ENCODE measurements at places on chromosomes 16 and 17.

DNA sequence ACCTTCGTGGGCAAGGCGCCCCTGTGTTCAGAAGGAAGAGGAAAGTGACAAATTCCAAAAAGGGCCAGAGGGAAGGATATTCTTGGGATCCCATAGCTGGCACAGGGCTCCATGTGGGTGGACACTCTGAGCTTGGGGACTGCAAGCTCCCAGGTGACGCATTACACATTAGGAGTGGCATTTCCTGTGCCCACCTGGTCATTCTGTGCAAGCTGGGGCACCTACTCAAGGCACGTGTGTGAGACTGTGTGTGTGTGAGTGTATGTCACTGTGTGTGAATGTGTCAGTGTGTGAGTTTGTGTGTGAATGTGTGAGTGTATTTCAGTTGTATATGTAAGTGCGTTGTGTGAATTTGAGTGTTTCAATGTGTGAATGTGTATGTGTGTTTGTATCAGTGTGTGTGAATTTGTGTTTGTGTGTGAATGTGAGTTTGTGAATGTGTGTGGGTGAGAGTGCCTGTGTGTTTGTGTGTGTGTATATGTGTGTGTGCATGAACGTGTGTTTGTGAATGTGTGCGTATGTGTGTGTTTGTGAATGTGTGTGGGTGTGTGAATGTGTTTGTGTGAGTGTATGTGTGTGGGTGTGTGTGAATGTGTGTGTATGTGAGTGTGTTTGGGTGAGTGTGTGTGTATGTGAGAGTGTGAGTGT, 1.6 kb upstream of the CD300A start:
- no peak for DNase-seq

DNA sequence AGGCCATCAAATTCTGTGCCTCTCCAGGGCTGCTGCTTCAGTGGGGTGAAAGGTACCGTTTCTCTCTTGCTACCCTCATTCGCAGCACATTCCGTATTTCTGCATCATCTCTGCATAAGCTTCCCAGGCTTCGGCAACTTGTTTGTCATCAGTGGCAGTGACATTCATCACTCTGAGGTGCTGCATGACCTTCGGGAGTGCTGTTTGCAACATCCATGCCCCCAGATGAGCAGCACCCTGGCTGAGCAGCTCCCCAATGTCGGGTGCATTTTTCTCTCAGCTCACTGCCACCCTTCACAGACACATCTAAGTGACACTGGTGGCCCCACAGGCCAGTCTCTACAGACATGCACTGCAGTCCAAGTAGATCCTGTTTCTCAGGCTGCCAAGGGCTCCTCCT, 3.8 kb downstream of the CREBBP start:
- DNase-seq, result no peak

GRCh38 chr16:88993166-88993761, 16.3 kb upstream of the CBFA2T3 start:
- DNase-seq, result no peak

DNA sequence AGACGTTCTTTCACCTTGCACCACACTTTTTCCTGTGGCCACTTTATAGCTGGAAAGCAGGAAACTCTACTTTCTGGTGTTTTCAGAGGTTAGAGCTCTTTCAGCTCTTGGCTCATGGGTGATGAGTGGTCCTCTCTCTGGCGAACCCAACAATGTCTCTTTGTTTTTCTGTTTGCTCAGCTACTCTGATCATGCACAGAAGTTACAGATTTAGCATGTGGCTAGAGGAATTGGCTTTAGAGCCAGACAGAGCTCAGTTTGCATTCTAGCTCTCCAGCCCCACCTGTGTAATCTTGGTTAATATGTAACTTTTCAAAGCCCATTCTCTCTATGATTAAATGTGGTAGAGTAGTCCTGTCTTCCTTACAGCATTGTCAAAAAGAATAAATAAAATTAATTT, 225.2 kb downstream of the HAPSTR1 start:
- DNase-seq, result no peak

DNA sequence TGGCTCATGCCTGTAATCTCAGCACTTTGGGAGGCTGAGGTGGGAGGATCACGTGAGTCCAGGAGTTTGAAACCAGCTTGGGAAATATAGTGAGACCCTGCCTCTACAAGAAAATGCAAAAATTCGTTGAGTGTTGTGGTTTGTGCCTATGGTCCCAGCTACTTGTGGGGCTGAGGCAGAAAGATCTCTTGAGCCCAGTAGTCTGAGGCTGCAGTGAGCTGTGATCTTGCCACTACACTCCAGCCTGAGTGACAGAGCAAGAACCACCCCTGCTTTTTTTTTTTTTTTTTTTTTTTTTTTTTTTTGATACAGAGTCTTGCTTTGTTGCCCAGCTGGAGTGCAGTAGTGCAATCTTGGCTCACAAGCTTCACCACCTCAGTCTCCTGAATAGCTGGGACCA, 34.0 kb downstream of the ITGB3 start:
- DNase-seq, result no peak

Measured in COR-L47 (cell line).